ENCODE measurements at places on chromosomes 1 and 21.

DNA sequence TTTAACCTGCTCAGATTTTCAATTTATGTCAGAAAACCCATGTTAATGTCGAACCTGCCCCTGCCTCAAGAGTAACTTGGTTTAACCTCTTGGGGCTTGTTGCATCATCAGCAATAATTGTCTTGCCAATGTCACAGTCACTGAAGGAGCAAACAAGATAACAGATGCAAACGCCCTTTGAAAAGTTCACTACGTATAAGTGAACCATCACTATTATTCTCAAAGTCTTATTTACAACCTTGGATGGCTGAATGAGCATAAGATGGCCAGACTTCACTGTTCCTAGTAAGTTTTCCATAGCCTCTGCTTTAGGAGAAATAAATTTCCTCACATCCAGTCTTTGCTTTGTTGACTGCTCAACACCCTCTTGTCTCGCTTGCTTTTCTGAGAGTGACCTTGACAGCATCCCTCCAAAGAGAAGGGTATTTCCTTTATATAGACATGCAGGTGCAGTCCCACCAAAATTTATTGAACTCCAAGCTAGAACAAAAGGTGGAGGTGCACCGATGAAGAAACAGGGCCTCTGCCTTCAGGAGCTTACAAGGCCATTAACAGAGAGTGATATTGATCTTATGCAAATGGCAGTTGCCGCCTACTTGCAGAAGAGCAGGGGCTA is 749 bp upstream of the LRIG2 start:
- no peak for DNase-seq

- DNase-seq = no peak
Measured at GRCh38 chr1:26364956-26365355, 7.6 kb downstream of the ZNF683 start.

- DNase-seq = no peak
Measured at GRCh38 chr1:230696722-230697437, 17.0 kb downstream of the AGT start.

DNA sequence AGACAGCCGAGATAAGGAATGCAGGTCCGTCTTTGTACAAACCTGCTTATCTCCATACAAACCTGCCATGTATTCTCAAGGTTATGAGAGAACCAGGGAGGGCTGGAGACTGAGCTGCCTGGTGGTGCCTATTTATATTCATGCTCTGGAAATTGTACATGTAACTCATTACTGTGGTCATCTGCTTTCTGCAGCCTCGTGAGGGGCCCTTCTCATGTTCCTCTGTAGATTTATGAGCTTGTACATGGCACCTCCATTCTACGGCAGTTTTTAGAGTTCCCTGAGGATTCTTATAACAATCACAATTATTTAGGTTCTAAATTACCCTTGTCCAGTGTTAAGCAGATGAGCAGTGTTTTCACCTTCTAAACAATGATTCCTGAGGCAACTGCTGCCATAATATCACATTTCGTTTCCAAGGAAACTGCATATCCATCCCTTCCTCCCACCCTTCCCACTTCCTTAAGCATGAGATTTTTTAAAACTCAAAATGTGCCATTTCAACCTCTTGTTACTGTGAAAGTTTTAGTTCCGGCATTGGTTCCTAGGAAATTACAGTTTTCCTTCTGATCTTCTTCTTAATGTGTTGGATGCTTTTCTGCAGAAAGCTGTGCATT is 112.1 kb downstream of the ST6GALNAC3 start:
- no peak for DNase-seq

DNA sequence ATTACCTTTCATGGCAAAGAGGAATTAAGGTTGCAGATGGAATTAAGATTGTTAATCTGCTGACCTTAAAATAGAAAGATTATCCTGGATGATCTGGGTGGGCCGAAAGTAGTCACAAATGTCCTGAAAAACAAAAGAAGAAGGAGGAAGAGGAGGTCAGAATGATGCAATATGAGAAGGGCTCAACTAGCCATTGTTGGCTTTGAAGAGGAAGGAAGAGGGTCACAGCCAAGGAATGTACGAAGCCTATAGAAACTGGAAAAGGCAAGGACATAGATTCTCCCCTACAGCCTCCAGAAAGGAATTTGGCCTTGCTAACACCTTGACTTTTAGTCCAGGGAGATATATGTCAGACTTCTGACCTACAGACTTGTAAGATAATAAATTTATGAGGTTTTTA is 39.4 kb upstream of the FMOD start:
- DNase-seq = no peak

GRCh38 chr1:40703316-40703715 is 11.8 kb downstream of the NFYC start:
- DNase-seq = peak; percentile 67

- DNase-seq = no peak
Measured at GRCh38 chr1:119291611-119292206, 76.9 kb upstream of the HAO2 start.

DNA sequence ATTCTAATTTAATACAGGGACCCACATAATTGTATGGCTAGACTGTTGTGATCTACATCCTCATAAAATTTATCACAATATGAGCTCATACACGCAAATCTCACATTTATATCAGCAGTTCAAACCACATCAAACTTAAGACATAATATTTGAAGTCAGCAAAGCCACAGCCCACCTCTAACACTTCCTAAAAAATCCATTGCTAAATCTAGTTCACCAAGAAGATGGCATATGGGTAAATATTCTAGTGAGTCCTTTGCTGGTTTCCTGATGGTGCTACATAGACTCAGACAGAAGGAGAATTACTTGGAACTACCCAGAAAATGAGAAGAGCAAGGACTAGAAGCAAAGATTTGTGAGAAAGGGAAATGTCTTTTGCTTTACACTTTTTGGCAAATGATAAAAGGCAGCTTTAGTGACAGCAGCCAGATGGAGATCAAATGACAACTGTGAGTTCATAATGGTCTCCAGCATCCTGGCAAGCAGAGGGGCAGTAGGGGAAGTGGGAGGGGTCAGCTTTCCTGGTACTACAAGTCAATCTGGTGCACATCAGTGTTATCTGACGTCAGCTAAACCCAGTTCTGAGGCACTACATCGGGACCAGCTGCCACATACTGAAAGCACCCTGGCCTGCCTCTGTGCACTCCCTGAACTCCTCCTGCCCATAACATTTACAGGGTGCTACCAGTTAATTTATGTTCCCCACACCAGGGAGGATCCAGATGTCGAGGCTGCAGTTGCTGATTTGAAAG is 10.6 kb upstream of the GADD45A start:
- DNase-seq = peak; percentile 37

- peak; percentile 55 for DNase-seq
Measured at GRCh38 chr1:175602026-175602585, 141.3 kb downstream of the TNR start.

GRCh38 chr1:245677461-245678240 is 522.9 kb downstream of the KIF26B start:
- DNase-seq = no peak

- DNase-seq = no peak
Measured at GRCh38 chr1:229058111-229058561, 212.8 kb upstream of the RAB4A start.

DNA sequence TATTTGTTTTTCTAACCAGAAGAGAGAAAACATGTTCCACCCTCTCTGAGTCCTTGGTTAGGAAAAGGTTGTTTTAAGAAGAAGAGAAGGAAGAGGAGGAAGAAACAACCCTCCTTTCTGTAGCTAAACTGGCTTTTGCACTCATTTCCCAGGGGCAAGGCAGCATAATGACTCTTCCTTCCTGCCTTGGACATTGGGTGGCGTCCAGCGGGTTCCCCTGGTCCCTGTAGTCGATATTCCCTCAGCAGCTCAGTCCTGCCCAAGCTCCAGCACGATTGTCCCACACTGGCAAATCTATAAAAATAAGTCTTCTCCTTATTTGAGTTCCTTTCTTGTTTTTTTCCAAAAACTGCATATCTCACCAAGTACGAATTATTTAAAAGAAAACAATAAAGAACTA is 81.2 kb downstream of the TEX35 start:
- DNase-seq = no peak

DNA sequence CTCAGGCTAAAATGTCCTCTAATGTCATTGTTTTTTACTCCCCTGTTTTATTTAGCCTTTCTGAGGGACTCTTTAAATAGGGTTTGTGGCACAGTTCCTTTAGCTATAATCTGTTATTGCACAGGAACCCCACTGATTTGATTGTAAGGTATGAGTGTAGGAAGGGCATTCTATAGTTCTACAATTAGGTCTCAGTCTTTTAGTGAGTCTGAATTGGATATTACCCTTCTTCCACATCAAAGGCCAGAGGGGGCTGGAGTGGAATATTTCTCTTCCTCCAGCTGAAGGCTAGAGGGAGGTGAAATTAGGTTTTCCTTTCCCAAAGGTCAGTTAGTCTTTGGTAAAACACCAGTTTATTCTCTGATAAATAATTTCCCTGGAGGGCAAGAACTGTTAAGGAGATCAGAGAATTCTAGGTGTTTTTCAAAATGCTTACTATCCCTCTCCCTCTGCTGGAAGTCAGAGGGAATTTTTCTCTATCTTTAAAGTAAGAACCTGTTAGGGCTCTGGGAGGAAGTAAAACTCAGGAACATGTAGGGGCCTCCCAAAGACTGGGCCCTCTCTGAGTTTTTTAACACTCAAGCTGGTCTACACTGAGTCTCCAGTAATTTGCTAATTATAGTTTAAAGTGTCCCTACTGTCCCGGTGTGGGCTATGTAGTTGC is 176.3 kb upstream of the ZNHIT6 start:
- no peak for DNase-seq

GRCh38 chr1:194618101-194618500 is 1431.7 kb upstream of the B3GALT2 start:
- no peak for DNase-seq

DNA sequence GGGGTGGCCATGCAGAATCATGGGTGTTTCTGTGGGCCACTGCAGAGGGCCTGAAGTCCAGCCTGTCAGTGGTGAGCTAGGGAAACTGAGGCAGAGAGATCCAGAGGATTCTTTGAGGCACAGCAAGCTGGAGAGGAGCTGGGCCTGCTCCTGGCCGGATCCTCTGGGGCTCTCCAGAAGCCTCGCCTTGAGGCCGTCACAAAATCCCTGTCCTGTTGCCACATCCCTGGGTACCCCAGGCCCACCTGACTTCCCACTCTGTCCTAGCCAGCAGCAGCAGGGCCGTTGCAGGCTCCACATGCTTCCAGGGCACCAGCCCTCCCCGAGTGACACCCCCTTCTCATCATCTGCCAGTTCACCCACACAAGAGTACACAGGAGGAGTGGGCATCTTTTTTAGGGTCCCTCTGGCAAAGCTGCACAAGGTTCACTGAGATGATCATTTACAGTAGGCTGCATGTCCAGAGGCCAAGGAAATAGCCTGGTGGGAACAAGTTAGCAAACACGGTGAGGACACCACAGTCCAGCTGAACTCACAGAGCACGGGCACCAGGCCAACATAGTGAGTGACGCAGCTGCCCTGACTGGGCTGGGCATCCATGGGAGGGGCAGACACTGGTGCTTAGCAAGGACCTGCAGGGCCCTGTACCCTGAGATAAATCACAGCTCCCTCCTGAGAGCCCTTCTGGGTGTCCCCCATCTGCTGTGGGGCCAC is 25.1 kb upstream of the TSPEAR start:
- no peak for DNase-seq

DNA sequence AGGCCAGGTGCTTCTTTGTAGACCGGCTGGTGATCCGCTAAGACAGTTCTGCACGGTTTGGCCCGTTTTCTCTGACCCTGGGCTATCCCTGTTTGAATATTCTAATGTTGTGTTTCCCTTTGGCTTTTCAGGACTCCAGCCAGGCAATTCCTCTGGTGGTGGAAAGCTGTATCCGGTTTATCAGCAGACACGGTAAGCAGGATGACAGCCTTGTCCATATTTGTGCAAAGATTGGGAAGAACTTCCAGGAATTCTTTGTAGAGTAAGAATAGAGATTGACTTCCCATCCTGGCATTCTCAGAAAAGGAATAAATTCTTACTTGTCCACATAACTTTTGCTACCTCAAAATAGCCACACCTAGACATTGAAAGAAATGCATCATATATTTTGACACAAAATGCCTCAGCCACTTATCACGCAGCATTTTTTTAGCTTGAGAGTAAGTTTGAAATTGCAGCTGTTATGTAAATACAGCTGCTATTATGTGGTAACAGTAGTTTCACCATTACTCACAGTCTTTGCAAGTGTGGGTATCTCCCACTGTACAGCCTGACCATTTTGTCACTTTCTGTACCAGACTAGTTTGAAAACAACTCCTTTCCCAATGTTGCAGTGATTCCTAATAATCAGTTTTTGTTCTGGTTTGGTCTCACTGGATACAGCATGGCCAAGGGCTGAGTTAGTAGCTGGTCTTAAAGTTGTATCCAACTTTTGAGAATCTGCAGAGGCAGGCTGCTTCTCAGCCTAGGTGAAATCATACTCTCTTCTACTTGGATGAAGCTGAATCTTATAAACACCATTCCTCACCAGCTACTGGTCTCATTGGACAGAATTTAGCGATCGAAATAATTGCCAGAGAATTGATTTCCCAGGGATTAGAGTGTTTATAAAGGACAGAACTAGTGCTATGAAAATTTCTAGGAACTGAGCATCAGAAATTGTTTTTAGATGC is 40.0 kb upstream of the IKBKE start:
- peak; percentile 54 for DNase-seq

DNA sequence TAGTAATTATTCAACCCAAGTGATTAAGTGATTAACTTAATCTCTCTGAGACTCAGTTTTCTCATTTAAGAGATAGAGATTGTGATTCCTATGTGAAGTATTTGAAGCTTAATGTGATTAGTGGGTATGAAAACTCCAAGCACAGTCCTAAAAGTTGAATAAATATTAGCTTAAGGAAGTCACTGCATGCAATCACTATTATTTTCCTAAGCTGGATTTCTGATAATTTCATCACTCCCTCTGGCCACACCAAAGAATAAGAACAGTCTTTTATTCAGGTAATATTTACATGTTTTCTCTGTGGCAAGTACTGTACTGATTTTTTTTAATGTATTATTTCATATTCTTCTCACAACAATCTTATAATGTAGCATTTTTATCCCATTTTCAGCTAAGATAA is 31.1 kb downstream of the CD55 start:
- no peak for DNase-seq

DNA sequence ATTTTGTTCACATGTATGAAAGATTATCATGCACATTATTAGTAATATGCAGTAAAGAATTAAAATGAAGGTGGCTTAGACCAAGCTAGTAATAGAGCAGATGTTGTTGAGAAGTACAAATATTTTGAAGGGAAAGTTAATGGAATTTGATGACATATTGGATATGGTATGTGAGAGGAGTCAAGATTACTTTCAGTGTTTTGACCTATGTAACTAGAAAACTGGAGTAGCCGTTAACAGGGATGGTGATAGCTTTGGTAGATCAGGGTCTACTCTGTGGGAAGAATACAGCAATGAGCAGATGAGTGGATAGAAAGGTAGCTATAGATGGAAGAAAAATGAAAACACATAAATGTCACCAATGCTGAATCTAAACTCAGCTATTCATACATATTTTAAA is 163.2 kb upstream of the LRRC7 start:
- DNase-seq = no peak

GRCh38 chr1:8002329-8002910 is 23.7 kb downstream of the ERRFI1 start:
- no peak for DNase-seq

- no peak for DNase-seq
Measured at GRCh38 chr1:35539824-35540261, 17.4 kb downstream of the KIAA0319L start.
